GM23248 (cell line): ENCODE measurements at places on chromosomes 2 and 18. TPM values are rescaled to one million over a fixed set of nuclear protein-coding genes. Genes with fewer than 3 reads are reported as not detected.

DNA sequence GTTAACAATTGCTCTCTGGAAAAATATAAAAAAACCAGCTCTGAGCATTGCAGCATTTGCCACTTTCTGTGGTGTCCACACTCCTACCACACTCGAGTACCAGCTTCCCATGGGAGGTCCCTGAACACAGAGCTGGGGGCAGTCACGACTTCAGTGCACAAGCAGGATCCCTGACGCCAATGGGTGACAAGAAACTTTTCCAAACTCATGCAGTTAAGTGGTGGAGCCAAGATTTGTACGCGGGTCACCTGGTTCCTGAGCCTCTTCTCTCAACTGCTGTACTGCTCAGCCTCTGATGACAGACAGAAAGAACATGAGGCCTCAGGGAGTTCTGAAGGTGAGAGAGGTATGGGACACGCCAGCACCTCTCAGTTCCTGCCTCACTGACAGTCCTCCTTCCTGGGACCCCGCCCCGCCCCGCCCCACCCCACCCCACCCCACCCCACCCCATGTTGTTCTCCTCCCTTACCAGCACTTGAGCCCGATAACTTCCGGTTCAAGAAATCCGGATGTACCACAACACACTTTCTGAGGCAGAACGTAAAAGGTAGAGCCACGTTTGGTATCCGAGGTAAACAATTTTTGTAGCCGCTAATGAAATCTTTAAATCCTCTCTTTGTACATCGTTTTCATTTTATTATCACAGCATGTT lies 287.6 kb downstream of the MYCN start:
- DNase-seq, result no peak

Gene GRHL1
- 0.32 and 0.38 TPM in 2 replicates for total RNA-seq

DNA sequence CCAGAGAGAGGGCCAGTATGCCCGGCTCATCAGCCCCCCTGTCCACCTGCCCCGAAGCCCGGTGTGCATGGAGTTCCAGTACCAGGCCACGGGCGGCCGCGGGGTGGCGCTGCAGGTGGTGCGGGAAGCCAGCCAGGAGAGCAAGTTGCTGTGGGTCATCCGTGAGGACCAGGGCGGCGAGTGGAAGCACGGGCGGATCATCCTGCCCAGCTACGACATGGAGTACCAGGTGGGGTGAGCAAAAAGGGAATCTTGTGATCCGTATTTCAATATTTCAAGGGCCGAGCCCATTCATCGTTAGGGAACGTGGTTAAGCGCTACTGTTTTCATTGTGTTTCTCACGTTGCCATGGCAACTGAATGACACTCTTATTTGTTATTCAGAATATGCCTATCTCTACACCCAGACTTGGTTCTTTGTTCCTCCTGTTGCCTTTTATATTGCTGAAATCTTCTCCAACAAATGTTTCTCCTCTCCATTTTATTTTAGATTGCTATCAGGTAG lies 81.5 kb downstream of the NRP2 start:
- peak; percentile 94 for DNase-seq

DNA sequence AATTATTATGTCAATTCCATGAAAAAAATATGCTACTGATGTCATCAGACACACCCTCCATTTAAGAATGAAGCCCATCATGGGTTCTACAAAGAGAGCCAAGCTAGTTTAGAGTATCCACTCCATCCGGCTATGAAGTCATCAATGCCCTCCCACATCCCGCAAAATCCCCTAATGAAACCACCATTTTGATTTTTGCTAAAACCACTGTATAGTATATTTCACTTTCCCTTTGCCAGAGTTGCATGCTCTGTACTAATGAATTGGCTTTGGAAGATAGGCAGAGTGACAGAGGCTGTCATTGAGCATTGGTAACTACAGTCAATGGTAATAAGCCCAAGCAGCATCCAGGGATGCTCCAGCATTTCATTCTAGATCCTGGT lies 118.6 kb downstream of the ANKRD44 start:
- DNase-seq, result no peak

Gene THSD7B
- not detected in 2 replicates for total RNA-seq

Gene NEB
- total RNA-seq, result 1.3 and 1.5 TPM in 2 replicates

GRCh38 chr2:234881413-234882241 lies 70.2 kb upstream of the SH3BP4 start:
- DNase-seq, result peak; percentile 77

DNA sequence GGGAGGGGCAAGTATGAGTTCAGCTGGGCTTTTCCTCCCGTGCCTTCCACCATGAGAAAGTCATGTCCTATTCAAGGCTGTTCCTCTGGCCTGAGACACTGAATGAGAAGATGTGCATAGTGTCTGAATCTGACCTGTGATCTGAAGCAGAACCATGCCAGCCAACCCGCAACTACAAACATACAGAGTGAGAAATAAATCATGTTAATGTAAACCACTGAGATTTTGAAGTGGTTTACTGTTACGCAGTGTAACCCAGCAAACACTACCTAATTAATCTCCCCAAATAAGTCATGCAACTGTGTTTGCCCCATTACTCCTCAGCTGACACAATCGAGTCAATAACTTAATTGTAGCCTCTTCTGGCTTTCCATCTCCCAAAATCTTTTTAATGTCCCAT lies 49.2 kb downstream of the METTL4 start:
- no peak for DNase-seq

DNA sequence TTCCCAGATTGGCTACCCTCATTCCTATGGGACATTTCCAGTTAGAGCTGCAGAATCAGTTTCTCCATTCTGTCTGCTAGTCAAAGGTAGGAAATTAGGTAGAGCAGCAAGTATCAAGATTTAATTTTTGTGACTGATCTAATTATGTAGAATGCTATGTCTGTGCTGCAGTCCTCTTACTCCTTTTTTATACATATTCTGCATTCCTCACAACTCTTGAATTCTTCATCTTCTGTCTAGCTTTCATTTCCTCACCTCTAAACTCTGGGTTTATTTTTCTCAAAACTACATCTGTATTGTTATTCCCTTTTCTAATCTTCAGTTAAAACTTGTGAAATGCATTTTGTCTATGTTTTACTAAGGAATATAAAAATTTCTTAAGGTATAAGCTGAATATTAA lies 8.6 kb downstream of the SGO2 start:
- no peak for DNase-seq

GRCh38 chr2:208334230-208334629 lies 68.2 kb downstream of the PIKFYVE start:
- DNase-seq, result no peak

DNA sequence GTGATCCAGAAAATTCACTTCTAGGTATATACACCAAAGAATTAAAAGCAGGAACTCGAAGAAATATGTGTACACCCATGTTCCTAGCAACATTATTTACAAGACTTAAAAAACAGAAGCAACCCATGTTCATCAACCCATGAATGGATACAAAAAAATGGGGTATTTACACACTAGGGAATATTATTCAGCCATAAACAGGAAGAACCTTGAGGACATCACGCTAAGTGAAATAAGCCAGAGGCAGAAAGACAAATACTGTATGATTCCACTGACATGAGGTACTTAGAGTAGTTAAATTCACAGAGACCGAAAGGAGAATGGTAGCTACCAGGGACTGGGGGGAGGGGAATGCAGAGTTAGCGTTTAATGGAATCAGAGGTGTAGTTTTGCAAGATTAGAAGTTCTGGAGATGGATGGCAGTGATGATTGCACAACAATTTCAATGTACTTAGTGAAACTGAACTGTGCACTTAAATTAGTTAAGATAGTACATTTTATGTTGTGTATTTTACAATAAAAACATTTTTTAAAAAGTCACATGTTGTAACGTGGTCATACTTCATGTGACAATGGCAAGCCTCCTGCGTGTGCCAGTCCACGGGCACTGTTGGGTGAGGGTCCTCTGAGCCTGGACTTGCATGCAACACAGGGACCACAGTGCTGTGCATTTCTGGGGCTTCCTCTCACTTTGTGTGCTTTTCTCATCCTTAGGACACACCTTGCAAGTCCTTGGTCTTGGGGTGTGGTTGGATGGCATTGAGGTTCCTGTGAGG lies 206.1 kb upstream of the HDAC4 start:
- DNase-seq, result no peak

- DNase-seq, result no peak
Measured at GRCh38 chr2:51290725-51291124, 258.8 kb upstream of the NRXN1 start.

Gene IL36G
- not detected in 2 replicates for total RNA-seq

Gene CENPA
- total RNA-seq, result 5.7 and 8.1 TPM in 2 replicates
